ENCODE measurements at places on chromosomes 1 and 21.

GRCh38 chr21:40120940-40121575 lies 253.8 kb downstream of the PCP4 start:
- DNase-seq: no peak

- no peak for DNase-seq
Observed at GRCh38 chr1:158078569-158079080, 85.2 kb downstream of the KIRREL1 start.

- no peak for DNase-seq
Observed at GRCh38 chr1:218741852-218742251, 396.7 kb downstream of the TGFB2 start.

DNA sequence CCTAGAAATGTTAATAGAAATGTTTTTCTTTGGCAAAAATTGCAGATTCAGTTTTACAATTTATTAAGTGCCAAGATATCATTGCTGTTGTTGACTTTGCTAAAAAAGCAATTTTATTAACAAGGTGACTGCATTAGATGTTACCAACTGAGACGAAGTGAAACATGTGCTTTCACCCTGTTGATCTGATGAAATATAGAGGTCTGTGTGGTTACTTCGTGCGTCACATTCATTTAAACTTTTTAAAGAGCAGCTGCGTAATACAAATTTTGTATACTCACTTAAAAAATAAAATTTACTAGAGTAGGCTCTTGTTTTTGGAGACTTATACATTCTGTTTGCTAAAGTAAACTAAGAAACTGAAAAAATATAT lies 465.7 kb downstream of the USP25 start:
- DNase-seq: no peak

- DNase-seq: no peak
Observed at GRCh38 chr21:26539566-26539965, 33.5 kb downstream of the CYYR1 start.

GRCh38 chr1:161260376-161261260 lies 2.1 kb downstream of the PCP4L1 start:
- no peak for DNase-seq

DNA sequence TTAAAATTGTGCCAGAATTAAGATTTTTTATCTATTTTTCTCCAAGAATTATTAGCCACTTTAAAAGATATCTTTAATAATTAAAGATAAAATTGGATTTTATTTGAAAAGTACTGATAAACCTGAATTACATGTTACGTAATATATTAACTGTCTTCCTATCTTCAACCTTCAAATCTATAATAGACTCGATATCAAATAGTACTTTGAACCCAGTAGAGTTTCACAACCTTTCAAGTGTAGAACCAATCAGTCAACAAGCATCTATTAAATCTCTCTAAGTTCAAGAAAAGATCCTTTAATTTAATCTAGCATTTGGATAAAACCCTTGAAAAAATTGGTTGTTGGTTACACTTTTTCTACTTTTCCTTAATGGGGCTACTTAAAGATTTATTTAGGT lies 271.4 kb downstream of the GPR52 start:
- DNase-seq: no peak
